ENCODE measurements at places on chromosomes 6 and 20.

GRCh38 chr6:32171234-32171633 lies 4.7 kb downstream of the AGPAT1 start:
- no peak for DNase-seq

GRCh38 chr20:2618815-2619214 lies 33.6 kb upstream of the NOP56 start:
- DNase-seq, result no peak

DNA sequence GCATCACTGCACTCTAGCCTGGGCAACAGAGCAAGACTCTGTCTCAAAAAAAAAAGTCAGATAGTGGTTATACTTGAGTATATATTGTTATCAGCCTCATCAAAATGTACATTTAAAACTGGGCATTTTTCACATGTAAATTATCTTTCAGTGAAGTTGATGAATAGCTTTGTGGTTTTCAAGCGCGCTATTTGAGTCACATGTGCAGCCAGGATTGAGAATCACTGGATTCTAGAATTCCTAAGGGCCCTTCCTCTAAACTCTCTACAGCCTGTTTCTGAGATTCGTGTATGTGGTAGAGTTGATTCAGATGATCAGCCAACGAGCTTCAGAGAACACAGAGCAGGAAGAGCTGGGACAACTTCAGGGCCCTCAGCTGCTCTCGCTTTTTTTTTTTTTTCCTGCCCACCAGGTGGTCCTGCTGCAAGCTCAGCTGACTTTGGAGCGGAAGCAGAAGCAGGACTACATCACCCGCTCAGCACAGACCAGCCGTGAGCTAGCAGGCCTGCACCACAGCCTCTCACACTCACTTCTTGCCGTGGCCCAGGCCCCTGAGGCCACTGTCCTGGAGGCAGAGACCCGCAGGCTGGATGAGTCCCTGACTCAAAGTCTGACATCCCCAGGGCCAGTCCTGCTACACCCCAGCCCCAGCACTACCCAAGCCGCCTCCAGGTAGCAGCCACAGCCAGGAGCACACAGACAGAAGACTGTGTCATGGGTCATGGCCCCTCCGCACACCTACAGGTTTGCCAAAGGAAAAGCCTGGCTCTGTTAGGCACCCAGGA lies 18.3 kb downstream of the C20orf173 start:
- DNase-seq, result no peak

DNA sequence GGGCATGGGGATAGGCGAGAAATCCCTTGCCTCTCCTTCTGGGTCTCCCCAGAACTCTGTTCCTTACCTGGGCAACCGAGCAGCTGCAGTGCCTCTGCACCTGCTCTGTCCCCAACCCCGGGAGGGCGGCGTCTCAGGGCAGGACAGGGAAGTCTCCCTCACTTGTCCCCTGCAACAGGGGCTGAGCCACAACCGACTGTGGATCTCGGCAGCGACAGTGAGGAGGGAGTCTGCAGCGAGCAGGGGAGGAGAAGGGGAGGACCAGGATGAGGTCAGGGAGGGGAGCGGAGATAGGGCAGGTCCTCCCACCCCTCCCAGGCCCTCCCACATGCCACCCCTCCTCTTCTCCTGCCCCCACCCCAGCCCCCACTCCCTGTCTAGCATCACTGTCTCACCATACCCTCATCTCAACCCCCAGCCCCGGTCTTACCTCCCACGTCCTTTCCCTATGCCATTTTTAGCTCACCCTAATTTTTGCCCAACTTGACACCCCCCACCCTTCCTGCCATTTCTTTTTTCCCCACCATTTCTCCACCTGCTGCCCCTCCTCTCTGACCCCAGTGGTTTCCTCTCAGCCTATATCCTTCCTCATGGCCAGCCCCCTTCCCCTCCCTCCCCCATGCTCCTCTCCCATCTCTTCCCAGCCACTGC lies at the start of gene TNXB:
Gene TNXB (minus strand): TSS at position 225 of the 651 bp plus-strand sequence. CDS start 11,140 bp downstream, outside the sequence.
- DNase-seq, result no peak

GRCh38 chr20:25281541-25281991 lies 33.7 kb downstream of the PYGB start:
- DNase-seq, result no peak

- DNase-seq, result no peak
Observed at GRCh38 chr6:9834233-9834632, 580.6 kb downstream of the TFAP2A start.

DNA sequence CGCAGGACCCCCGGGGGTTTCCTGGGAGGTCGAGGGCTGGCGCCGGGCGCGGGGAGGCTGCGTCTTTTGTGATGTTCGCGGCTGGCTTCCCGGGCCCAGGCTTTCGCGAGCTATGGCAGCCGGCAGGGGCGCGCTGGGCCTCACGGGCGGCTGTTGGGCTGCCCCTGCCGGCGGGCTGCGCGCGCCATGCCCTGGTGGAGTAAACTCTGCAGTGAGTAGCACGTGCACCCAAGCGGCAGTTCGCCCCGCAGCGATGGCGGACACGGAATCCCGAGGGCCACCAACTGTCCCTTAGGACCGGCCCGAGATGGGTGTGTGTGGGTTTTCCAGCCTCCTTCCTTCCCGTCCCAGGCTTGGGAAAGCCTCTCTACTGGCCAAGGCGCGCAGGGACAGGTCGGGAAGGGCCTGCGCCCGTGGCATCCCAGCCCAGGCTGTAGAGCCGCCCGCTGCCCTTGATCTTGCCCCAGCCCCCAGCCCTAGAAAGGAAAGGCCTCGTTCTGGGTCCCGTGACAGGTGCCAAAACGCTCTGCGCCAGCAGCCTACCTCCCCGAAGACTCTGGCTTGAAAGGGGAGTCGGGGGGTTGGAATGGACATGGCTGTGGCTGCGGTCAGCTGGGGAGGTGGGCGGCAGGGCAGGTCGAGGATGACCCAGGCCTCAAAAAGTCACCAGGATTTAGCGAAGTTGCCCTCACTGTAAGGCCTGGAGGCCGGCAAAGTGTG lies 49.7 kb downstream of the ZBTB2 start:
- no peak for DNase-seq

GRCh38 chr6:116002756-116003155 lies 57.9 kb downstream of the FRK start:
- no peak for DNase-seq

DNA sequence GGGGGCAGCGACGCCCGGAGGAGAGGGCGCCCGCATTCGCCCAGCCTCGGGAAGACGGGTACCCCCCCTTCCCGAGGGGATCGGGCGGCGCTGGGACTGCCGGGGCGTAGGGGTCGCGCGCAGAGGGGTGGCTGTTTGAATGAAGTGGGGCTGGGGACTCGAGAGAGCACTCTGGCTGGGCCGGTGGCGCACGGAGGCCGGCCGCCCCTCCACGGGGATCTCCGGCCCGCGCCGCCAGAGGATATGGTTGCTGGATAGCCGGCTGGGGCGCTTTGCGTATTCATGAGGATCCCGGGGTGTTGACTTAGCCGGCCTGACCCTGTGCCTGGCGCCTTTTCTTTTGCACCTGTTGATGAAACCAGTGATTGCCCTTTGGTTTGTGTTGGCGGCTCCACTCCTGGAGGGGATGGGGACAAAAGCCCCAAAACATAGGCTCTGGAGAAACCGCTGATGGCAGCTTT lies 469 bp downstream of the SYNJ2 start:
- DNase-seq, result no peak

DNA sequence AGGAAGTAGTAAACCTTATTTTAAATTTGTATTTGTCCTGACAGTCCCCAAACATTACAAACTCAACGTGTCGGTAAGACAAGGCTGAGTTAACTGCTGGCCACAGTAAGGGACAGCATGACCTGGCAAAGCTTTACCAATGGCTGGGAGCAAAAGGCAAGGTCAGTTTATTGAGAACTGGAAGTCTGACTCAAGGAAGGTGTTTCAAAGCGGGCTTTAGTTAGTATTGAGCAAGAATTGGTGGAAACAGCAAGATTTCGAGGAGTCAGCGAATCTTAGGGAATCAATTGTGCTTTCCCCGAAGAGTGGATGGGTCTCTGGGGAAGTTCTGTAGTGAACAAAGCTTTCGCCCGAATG lies 885 bp upstream of the GZF1 start:
- no peak for DNase-seq

DNA sequence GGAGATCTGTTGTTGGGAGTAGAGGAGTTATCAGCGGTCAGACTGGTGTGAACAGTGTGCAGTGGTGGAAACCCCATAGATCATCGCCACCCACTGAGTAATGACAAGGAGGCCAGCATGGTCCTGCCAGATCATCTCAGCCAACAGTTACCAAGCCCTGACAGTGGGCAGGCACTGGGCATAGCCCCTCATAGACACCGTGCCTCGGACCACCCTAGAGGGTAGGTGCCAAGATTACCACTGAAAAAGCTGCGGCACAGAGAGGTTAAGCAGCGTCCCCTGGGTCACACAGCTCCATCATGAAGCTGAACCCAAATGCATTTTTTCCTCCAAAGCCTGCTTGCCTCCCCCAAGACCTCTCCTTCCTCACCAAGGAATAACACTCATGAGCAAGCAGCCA lies 21.5 kb upstream of the BMP7 start:
- no peak for DNase-seq

DNA sequence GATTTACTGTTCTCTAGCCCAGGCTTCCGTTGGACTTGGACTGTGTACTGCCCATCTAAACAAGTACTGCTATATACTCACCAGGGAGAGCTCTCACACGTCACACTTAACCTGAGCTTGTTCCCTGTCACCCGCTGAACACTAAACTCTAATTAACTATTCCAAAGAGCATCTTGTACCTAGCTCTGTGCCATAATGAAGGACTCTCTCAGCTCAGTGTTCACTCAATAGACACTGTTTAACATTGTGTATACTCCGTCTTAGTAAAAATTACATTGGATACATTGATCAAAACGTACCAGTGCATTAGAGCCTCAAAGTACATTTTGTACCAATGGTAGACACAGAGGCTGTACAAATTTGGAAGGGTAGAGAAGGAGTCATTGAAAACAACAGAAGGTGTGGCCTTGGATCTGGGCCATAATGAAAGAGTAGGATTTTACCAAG lies 55.4 kb upstream of the EPHA7 start:
- no peak for DNase-seq

- DNase-seq, result no peak
Observed at GRCh38 chr20:54633374-54634355, 158.3 kb downstream of the DOK5 start.

- DNase-seq, result no peak
Observed at GRCh38 chr6:131642565-131642964, 5.5 kb downstream of the ENPP3 start.

All from HCT116 (cell line).